MM.1S (cell line): ENCODE measurements at places on chromosomes 16 and 17.

GRCh38 chr16:55248058-55248457 is 75.9 kb upstream of the IRX6 start:
- DNase-seq = no peak
- no peak overlapping the region for H3K27ac ChIP-seq
- H3K4me3 ChIP-seq = no peak overlapping the region
- peaks cover 12% of the 10 kb centered on the region for H3K4me1 ChIP-seq
- no peaks in the 10 kb centered on the region for H3K36me3 ChIP-seq

DNA sequence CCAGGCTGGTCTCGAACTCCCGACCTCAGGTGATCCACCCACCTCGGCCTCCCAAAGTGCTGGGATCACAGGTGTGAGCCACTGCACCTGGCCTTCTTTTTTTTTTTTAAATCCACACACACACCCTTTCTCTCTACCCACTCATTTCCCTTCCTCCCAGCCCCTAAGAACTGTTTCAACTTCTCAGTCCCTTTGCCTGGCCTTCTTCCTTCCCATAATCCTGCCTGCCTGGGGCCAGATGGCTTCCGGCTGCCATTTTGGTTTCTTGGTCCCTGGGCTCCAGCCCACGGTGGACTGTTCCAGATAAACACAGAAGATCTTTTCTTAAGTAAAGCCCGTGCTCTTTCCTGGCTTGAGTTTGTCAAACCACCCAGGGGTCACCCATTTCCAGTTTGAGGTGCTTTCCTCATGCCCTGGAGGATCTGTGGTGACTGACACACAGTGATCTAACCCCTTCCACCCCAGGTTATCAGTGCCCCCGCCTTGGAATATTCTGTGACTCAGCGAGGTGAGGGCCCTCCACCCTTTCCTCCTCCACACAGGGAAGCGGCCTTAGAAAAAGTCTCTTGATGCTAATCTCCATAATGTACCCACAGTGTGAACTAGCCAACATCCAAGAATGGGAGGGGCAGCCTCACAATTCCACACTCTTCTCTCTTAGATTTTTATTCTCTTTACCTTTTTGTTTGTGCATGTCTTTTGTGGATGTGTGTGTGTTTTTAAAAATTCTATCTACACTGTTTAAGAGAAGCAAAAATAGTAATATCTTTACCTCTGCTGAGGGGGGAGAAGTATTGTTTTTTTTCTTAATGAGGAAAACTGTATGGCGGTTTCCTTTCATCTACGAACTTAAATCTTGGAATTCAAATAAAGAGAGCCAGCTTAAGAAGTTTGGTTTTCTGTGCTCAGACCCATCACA is 60.0 kb downstream of the CRISPLD2 start:
- no peak overlapping the region for H3K4me3 ChIP-seq
- H3K36me3 ChIP-seq = no peaks in the 10 kb centered on the region
- DNase-seq = no peak
- no peak overlapping the region for H3K27ac ChIP-seq
- H3K27me3 ChIP-seq = peaks cover 41% of the 10 kb centered on the region

GRCh38 chr17:56648806-56649205 is 55.3 kb downstream of the NOG start:
- no peak for DNase-seq
- no peak overlapping the region for H3K4me3 ChIP-seq
- H3K27me3 ChIP-seq = no peaks in the 10 kb centered on the region
- 0 out of 2 replicates have a peak, but pooled peaks cover 5% of the 10 kb centered on the region for H3K4me1 ChIP-seq
- H3K36me3 ChIP-seq = no peaks in the 10 kb centered on the region
- no peak overlapping the region for H3K27ac ChIP-seq

DNA sequence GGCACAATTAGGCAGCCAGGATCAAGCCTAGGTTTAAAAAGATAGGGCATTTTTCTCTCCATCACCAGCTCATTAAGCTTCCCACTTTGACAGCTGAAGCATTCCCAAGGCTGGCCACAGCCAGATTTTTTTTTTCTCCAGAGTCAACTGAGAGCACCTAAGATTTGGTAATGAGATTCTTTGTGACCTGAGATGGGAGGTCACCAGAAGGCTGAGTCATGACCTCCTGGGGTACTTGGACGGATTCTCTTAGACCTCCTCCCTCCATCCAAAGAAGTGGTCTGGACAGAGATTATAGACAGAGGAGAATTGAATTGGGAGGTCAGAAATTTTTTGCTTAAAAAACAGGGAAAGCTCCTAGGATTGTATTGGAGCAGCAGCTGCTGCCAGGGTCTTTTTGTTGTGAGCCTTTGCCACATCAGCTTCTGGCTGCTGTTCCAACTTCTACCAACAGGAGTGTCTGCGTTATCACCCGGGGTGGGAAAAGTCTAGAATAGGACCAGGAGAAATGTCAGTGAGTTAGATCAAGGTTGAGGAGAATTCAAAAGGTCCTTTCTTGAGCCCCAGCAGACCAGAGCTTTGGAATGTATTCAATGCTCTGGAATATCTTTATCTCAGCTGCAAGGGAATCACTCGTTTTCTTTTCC is 221.2 kb upstream of the N4BP1 start:
- no peaks in the 10 kb centered on the region for H3K4me1 ChIP-seq
- no peak overlapping the region for H3K27ac ChIP-seq
- DNase-seq = no peak
- no peaks in the 10 kb centered on the region for H3K27me3 ChIP-seq
- no peaks in the 10 kb centered on the region for H3K36me3 ChIP-seq
- H3K4me3 ChIP-seq = no peak overlapping the region

- H3K36me3 ChIP-seq = peaks cover 18% of the 10 kb centered on the region
- no peak for DNase-seq
- 0 out of 2 replicates have a peak, but pooled peaks cover 4% of the 10 kb centered on the region for H3K4me1 ChIP-seq
- H3K27me3 ChIP-seq = no peaks in the 10 kb centered on the region
- H3K4me3 ChIP-seq = no peak overlapping the region
Measured at GRCh38 chr16:68338326-68339119, 27.7 kb downstream of the PRMT7 start.

- H3K27me3 ChIP-seq = no peaks in the 10 kb centered on the region
- no peaks in the 10 kb centered on the region for H3K36me3 ChIP-seq
- H3K27ac ChIP-seq = peak overlapping the region; percentile 72; the same call in 1 of the 2 replicates
- peak overlapping the region; percentile 93 for H3K4me3 ChIP-seq
- no peaks in the 10 kb centered on the region for H3K4me1 ChIP-seq
Measured at GRCh38 chr17:60392845-60393702, 1.1 kb upstream of the USP32 start.

DNA sequence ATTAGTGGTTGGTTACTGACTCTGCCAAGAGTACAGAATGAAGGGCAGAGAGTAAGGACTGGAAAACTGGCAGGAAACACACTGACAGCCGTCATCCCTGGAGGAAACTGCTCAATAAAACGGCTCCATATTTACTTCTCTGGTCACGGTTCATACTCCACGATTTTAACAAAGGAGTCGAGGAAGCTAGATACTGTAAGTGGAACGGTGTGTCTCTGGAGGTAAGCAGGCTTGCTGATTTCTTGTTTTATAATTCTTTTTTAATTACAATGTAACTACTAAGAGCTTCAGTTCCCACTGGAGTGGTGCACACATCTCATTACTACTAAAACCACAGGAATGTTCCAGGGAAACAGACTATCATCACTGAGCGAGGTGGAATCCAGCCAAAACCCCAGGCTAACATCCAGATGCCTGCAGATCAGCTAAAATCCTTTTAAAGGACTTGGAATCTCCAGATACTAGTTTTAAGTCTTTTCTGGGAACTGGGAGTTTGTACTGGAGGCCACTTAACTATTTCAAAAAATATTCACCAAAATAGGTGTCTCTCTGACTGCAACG is 17.8 kb downstream of the SERPINF1 start:
- H3K27ac ChIP-seq = no peak overlapping the region
- no peaks in the 10 kb centered on the region for H3K4me1 ChIP-seq
- no peaks in the 10 kb centered on the region for H3K27me3 ChIP-seq
- DNase-seq = no peak
- no peak overlapping the region for H3K4me3 ChIP-seq

DNA sequence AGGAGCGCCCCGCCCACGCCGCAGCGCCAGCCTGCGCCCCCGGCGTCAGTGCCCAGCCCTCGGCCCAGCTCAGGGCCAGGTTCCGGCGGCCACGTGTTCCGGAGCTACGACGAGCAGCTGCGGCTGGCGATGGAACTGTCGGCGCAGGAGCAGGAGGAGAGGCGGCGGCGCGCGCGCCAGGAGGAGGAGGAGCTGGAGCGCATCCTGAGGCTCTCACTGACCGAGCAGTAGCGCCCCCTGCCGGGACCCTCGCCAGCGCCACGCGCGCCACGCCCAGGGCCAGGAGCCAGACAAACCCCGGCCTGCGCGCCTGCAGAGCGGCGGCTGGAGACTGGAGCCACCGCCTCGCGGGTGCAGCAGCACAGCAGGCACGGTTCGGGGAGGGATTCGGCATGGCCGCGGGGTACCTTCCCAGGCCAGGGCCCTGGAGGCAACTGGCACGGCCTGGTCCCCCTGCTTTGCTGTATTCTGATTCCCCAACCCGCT is 9.3 kb downstream of the CORO6 start:
- no peaks in the 10 kb centered on the region for H3K36me3 ChIP-seq
- H3K27ac ChIP-seq = no peak overlapping the region
- H3K4me3 ChIP-seq = peak overlapping the region; percentile 58
- peaks cover 11% of the 10 kb centered on the region for H3K27me3 ChIP-seq

- no peaks in the 10 kb centered on the region for H3K27me3 ChIP-seq
- H3K36me3 ChIP-seq = no peaks in the 10 kb centered on the region
- DNase-seq = no peak
- H3K27ac ChIP-seq = no peak overlapping the region
Measured at GRCh38 chr16:74315059-74315458, 18.4 kb downstream of the PSMD7 start.

DNA sequence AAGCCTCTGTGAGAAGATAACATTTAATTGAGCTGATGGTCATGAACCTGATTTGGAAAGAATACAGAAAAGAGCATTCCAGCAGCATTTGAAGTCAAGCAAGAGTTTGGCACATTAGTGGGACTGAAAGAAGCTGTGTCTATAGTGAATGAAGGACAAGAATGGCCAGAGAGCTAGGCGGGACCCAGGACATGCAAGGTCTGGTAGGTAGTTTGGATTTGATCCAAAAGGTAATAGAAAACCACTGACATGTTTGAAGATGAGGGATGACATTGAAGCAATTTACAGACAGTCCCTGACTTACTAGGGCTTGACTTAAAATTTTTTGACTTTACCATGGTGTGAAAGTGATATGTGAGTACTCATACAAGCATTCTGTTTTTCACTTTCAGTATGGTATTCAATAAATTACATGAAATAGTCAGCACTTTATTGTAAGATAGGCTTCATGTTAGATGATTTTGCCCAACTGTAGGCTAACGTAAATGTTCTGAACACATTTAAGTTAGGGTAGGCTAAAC is 7.6 kb downstream of the CYB5B start:
- no peaks in the 10 kb centered on the region; the same call in 1 of the 2 replicates for H3K4me1 ChIP-seq
- no peak overlapping the region for H3K27ac ChIP-seq
- no peak overlapping the region for H3K4me3 ChIP-seq
- DNase-seq = no peak
- no peaks in the 10 kb centered on the region for H3K27me3 ChIP-seq
- peaks cover 16% of the 10 kb centered on the region for H3K36me3 ChIP-seq

- no peak for DNase-seq
- no peak overlapping the region for H3K4me3 ChIP-seq
- H3K27me3 ChIP-seq = no peaks in the 10 kb centered on the region
- no peak overlapping the region for H3K27ac ChIP-seq
- no peaks in the 10 kb centered on the region for H3K4me1 ChIP-seq
Measured at GRCh38 chr17:1773696-1774181, 11.9 kb downstream of the SERPINF1 start.

DNA sequence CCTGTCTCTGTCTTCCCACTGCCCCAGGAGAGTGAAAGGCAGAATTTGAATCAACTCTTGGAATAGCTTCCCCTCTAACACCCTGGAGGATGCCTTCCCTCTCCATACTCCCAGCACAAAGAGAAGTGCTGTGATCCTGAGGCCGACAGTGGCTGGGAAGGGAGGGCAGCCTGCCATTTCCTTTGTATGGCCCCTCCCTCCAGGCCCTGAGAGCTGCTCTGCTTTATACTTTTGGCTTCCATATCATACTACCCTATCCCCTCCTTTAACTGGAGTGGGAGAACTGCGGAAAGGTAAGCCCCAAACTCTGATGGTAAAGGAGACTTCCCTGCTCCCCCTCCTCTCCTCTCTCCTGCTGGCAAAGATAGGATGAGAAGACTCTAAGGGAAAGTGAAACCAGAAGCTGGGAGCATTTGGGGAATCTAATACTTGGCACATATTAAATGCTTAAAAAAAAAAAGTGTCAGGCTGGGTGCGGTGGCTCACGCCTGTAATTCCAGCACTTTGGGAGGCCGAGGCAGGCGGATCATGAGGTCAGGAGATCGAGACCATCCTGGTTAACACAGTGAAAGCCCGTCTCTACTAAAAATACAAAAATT is 4.1 kb upstream of the MED24 start:
- H3K27ac ChIP-seq = no peak overlapping the region
- H3K36me3 ChIP-seq = no peaks in the 10 kb centered on the region
- no peak for DNase-seq
- H3K4me3 ChIP-seq = no peak overlapping the region
- H3K27me3 ChIP-seq = peaks cover 58% of the 10 kb centered on the region

- no peaks in the 10 kb centered on the region for H3K36me3 ChIP-seq
- H3K27ac ChIP-seq = no peak overlapping the region
- peaks cover 7% of the 10 kb centered on the region; the same call in 1 of the 2 replicates for H3K4me1 ChIP-seq
Measured at GRCh38 chr17:78647032-78647431, 69.8 kb upstream of the DNAH17 start.

- no peaks in the 10 kb centered on the region for H3K27me3 ChIP-seq
- H3K4me1 ChIP-seq = no peaks in the 10 kb centered on the region
- H3K36me3 ChIP-seq = no peaks in the 10 kb centered on the region
- H3K27ac ChIP-seq = no peak overlapping the region
Measured at GRCh38 chr17:67615011-67615561, 102.7 kb upstream of the NOL11 start.

- H3K36me3 ChIP-seq = no peaks in the 10 kb centered on the region
- H3K27me3 ChIP-seq = no peaks in the 10 kb centered on the region
- H3K4me3 ChIP-seq = no peak overlapping the region
- DNase-seq = no peak
Measured at GRCh38 chr16:67128887-67129286, 19.1 kb downstream of the PHAF1 start.
